ENCODE measurements at places on chromosomes 13 and 19.

DNA sequence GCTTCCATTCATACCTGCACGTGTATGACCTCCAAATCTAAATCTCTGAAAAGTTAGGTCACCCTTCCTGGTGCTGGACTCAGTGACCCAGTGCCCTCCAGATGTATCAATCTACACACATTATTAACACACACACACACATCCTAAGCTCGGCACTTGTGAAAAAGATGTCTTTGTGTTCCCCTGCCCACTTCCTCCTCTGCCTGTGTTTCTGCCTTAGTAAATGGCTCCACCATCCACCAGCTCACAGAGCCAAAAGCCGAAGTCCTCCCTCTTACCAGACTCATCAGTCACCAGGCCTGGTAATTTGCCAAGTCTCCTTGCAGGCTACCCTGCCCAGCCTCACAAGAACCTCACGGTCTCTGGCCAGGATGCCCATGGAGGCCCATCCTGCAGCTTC, 131.5 kb downstream of the SHISA2 start:
- no peak for DNase-seq

GRCh38 chr13:77928909-77929308, 10.3 kb upstream of the EDNRB start:
- DNase-seq: no peak

- DNase-seq: peak; percentile 27
These were observed 6.3 kb upstream of the F10 start for GRCh38 chr13:113116206-113116800.

- no peak for DNase-seq
These were observed 36.6 kb upstream of the OXGR1 start for GRCh38 chr13:97030705-97031452.

- no peak for DNase-seq
These were observed 6.1 kb downstream of the SAFB start for GRCh38 chr19:5628919-5629481.

- DNase-seq: no peak
These were observed 13.1 kb upstream of the MZF1 start for GRCh38 chr19:58586133-58586765.

DNA sequence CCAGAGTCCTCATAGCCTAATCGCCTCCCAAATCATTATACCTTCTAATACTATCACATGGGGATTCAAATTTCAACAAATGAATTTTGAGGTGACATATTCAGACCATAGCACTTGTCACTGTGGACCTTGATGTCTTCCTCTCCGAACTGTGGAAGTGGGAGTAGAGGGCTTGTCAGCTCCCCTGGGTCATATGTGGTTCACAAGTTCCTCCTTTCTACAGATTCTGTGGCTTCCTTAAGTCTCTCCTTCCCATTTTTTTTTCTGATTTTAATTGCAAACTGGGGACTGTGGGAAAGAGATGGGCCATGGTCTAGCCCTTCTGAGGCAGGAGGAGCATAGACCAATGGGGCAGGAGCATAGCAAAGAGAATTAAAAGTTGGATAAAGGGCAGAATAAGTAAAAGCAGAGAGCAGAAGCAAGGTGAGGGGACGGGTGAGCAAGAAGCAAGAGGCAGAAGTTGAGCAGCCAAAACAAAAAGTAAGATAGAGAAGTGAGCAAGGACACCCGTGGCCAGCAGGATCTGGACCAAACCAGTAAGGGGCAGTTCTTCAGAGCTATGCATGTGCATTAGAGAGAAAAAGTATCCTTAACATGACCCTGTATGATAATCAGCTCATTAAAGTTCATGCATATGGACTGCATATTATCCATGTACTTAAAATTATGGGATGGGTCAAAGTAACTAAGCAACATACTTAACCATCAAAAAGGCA, 2.6 kb upstream of the SIGLEC7 start:
- peak; percentile 28 for DNase-seq

- DNase-seq: peak; percentile 85
These were observed 15.5 kb downstream of the MAST3 start for GRCh38 chr19:18112989-18113478.

DNA sequence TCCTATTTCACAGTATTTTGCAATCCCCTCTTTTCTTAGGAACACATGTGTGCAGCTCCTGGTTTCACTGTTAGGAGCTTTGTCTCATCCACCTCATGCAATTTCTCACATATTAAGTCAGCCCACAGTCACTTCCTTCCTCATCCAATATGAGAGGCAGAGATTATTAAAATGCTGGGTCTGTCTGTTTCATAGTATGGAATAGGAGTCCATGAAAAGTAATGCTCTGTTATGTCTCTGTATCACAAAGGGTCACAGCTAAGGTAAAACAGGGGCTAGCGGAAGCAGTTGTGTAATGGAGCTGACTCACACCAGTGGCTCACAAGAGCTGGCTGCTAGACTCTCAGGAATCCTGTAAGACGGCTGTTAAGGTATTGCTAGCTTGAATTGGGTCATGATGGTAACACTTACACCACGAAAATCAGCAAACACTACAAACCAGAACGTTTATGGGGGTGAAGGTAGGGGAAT, 216.5 kb downstream of the EFNB2 start:
- no peak for DNase-seq

DNA sequence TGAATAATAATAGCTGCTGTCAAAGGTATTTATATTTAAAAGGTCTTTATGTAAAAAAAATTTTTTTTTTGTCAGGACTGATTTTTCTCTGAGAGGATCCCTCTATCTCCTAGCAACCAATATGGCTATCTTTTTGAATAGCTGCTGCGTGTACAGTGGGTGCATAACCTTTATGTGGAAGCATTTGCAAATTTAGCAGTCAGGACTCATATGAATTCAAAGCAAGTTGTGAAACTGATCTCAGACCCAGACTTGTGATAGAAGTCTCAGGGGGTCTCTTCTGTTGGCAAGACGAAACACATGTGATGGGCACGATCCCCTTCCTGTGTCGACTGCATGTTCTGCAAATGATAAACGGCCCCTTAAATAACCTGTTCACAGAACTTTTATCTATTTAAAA, 114.1 kb upstream of the ARGLU1 start:
- DNase-seq: no peak

DNA sequence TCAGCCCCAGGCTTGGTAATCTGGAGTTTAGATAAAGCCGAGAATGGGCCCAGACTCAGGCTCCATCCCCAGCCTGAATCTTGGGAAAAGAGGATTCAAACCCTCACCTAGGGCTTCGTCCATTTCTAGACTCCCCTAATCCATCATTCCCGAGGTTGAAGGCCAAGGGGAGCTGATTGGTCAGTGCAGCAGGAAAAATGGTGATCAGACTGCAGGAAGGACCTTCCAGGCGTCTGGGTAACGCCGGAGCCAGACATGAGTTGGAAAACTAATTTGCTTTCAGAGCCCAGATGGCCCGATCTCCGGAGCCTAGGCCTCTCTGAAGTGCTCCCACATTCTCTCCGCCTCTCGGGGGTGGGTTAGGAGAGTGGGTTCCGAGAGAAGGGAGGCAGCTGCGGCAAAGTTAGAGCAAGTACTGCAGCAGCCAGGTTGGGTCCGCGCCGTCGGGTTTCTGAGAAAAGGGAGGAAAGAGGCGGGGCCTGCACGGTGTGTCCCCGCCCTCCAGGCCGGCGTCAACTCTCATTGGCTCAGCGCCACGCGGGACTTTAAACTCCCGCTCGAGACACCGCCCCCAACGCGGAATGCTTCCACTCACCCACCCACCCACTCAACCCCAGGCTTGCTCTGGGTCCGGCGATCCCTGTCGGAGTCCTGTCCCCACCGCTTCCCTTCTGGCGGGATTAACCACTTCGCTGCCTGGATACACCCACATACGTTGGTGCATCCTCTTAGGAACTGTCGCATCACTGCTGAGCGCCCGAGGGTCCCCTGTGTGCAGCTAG, 788 bp upstream of the RTBDN start:
- DNase-seq: no peak

DNA sequence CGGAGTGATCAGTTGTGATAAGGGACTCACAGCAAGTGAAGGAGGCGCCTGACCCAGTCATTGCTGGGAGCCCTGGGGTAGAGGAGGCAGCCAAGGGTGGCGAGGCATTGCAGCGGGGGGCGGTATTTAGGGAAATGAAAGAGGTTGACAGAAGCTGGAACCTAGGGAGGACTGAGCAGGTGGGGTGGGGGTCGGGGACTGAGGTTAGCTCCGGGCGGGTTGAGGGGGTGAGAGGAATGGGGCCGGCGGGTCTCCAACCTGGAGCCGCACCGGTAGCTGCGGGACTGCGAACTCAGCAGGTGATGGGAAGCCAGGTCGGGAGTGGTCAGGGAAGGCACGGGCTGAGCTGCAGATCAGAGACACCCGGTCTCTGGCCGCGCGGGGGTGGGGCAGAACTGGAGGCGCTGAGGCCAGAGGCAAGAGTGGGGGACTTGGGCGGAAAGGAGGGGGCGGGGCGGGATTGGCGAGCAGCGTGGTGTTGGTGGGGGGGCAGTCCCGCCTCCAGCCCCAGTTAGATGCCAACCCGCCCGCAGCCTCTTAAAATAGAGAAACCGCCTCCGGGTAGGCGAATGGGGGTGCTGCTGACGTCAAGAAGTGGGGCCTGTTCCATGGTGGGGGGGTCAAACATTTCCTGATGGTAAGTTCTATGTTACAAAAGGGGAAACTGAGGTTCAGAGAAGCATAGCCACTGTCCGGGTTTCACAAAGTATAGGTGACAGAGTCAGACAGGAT, 1.5 kb downstream of the MAST3 start:
- DNase-seq: no peak

- DNase-seq: peak; percentile 76
These were observed 413.9 kb downstream of the COG6 start for GRCh38 chr13:40069173-40070044.

DNA sequence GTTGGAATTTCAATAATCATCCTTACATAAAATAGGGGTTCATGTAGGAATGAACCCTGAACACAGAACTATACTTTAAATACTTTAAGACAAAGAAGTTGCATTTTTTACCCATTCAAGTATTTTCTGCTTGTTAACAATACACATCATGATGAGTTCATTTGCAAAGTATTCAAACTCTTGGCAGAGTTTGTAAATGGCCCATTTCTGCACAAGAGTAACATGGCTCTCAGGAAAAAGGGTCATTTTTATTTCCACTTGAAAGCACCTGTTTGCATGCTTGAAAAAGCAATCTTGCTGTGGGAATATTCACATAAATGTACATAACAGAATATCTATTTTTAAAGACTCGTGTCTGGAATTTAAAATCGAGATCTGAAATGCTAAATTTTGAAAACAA, 18.1 kb downstream of the ESD start:
- DNase-seq: no peak

- DNase-seq: no peak
These were observed 935.5 kb upstream of the SLC10A2 start for GRCh38 chr13:104001766-104002165.

DNA sequence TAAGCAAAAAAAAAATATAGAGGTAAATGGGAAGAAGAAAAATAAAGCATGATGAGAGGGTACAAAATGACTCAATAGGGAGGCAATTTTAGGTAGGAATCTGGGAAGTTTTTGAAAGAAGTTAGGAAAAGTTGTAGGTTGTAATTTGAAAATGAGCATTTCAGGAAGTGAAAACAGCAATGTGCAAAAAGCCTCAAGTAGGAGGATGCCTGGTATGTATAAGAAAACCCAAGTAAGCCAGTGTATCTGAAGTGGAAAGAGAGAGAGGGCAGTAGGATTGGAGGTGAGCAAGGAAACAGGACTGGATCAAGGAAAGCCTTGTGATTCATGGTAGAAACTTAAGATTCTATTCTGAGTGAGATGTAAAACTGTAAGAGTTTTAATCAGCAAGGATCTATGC, 121.6 kb upstream of the SPRY2 start:
- DNase-seq: no peak
